Nucleus accumbens (tissue), 56 donors: ENCODE measurements at places on chromosomes 13 and 19.

GRCh38 chr13:86003029-86003428 is 203.8 kb upstream of the SLITRK6 start:
- DNase-seq, result no peak

- no peak for DNase-seq
Measured at GRCh38 chr13:73138276-73138637, 79.5 kb downstream of the KLF5 start.

GRCh38 chr19:44260343-44260681 is 626 bp downstream of the ZNF233 start:
- DNase-seq, result peak; percentile 36

DNA sequence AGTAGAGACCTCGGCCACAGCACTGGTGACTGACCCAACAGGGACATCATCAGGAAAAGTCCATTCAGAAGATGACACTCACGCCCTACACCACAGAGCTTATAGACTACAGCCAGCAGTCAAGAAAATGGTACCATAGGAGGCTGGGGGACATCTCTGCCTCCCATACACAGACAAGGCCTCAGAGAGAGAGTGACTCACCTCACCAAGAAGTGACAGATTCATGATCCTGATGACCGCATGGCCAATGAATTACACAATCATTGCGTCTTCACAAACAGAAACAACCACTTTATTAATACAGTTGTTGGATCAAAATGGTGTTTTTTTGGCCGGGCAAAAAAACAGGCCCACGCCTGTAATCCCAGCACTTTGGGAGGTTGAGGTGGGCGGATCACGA is 260.8 kb upstream of the TSHZ3 start:
- no peak for DNase-seq

GRCh38 chr19:53808710-53809125 is 15.4 kb downstream of the NLRP12 start:
- DNase-seq, result no peak

GRCh38 chr13:62524498-62524897 is 1108.8 kb upstream of the PCDH20 start:
- no peak for DNase-seq

DNA sequence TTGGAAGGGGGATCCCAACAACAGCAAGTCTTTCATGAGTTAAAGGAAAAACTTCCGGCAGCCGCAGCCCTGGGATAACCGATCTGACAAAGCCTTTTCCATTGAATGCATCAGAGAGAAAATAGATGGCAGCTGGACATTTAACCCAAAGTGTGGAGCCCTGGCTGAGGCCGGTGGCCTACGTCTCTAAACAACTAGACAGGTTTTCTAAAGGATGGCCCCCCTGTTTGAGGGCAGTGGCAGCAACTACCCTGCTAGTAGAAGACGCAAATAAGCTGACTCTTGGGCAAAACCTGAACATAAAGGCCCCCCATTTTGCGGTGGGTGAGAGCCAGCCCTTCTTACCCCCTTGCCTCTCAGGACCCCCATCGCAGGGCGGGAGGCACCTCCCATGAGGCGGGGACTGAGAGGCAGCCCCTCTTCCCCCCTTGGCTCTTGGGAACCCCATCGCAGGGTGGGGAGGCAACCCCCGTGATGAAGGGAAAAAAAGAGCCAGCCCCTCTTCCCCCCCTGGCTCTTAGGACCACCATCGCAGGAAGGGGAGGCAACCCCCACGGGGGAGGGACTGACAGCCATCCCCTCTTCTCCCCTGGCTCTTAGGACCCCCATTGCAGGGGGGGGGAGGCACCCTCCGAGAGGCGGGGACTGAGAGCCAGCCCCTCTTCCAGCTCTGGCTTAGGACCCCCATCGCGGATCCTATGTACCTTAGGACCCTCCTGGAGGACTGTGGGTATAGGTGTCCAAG is 2422.9 kb upstream of the PCDH20 start:
- DNase-seq, result no peak

DNA sequence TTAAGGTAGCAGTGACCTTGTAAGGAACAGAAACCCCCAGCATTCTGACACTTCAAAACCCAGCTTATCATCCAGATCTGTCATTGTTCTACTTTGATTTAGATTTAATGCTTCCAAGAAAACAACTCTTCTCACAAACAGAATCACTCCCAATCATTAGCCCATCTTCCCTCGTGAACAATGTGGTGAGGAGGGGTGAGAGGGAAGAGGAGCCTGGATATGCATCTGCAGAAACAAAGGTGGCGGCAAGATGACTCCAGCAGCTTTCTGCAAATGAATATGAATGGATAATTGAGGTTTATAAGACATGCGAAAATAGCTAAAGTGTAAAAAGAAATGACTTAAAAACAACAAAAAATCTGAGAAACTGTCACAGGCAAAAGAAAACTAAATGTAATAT is 859.9 kb upstream of the SLC10A2 start:
- DNase-seq, result no peak

DNA sequence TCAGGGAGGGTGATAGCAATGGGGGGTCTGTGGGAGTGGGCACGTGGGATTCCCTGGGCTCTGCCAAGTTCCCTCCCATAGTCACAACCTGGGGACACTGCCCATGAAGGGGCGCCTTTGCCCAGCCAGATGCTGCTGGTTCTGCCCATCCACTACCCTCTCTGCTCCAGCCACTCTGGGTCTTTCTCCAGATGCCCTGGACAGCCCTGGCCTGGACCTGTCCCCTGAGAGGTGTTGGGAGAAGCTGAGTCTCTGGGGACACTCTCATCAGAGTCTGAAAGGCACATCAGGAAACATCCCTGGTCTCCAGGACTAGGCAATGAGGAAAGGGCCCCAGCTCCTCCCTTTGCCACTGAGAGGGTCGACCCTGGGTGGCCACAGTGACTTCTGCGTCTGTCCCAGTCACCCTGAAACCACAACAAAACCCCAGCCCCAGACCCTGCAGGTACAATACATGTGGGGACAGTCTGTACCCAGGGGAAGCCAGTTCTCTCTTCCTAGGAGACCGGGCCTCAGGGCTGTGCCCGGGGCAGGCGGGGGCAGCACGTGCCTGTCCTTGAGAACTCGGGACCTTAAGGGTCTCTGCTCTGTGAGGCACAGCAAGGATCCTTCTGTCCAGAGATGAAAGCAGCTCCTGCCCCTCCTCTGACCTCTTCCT is 9.3 kb upstream of the CEACAM7 start:
- DNase-seq, result no peak

GRCh38 chr13:98233127-98233526 is 56.1 kb upstream of the RNF113B start:
- DNase-seq, result no peak

- no peak for DNase-seq
Measured at GRCh38 chr13:79389026-79389425, 17.0 kb downstream of the RBM26 start.

DNA sequence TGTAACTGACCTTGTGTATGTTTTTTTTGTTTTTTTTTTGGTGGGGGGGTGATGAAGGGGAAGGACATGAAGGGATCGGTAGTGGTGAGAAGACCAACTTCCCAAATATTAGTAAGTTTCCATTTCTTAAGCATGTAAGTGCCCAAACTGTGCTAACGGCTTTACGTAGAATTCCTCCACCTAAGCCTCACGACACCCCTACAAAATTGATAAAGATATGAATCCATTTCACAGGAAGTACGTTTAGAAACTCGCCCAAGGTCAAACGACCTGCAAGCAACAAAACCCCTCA is 649 bp downstream of the UQCRFS1 start:
- DNase-seq, result no peak

DNA sequence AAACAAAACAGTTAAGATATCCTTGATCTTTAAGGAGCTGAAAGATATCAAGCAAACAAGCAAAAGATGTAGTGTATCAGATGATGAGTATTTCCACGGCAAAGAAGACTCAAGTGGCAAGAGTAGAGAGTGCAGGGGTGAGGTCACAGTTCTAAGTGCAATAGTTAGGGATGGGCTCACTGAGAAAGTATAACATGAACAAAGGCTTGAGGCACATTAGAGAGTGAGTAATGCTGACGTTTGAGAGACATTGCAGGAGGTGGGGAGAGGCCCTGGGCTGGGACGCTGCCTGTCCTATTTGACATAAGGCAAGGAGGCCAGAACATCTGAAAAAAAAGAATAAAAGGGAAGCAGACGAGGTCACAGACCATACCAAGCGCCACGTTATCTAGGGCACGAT is 1.4 kb downstream of the DUXA start:
- DNase-seq, result no peak

DNA sequence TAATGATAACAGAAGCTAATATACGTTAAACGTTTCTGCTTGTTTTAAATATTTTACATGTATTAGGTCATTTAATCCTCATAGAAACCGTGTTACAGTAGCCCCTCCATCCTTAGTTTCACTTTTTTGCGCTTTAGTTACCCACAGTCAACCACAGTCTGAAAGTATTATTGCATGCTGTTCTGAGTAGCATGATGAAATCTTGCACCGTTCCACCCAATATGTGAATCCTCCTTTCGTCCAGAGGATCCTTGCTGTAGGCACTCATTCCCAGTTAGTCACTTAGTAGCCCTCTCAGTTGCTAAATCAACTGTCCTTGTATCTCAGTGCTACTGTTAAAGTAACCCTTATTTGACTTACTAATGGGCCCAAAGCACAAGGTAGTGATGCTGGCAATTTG is 257.8 kb downstream of the ENOX1 start:
- no peak for DNase-seq

- no peak for DNase-seq
Measured at GRCh38 chr13:32317716-32318465, 2.6 kb downstream of the BRCA2 start.

GRCh38 chr19:49690079-49690655 is 749 bp upstream of the CPT1C start:
- DNase-seq, result no peak

DNA sequence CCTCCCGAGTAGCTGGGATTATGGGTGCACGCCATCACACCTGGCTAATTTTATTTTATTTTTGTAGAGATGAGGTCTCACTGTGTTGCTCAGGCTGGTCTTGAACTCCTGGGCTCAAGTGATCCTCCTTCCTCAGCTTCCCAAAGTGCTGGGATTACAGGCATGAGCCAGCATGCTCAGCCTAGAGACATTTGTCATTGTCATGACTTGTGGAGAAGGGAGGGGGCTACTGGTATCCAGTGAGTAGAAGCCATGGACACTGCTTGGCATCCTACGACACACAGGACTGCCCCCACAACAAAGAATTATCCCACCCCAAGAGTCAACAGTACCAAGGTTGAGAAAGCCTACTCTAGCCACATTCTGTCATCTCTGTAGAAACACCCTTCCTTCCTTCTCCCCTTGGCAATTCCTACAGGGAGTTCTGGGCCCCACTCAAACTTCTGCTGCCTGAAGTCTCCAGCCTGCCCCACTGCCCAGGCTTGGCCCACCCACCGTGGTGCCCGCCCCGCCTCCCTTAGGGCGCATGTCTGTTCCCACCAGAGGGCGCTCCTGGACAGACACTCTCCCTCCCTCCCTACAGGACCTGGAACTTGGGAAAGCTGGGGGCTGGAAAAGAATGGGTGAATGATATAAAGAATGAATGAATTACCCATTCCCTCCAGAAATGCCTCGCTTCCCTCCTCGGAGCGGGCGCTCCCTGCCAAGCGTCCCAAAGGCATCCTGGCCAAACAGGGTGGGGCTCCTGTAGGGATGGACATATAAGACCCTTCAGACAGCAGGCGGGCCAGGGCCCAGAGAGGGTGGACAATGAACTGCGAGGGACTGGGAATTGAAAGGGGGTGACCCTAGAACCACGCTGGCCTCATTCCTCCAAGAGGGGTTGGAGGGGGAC is 5.5 kb upstream of the EMP3 start:
- peak; percentile 38 for DNase-seq

DNA sequence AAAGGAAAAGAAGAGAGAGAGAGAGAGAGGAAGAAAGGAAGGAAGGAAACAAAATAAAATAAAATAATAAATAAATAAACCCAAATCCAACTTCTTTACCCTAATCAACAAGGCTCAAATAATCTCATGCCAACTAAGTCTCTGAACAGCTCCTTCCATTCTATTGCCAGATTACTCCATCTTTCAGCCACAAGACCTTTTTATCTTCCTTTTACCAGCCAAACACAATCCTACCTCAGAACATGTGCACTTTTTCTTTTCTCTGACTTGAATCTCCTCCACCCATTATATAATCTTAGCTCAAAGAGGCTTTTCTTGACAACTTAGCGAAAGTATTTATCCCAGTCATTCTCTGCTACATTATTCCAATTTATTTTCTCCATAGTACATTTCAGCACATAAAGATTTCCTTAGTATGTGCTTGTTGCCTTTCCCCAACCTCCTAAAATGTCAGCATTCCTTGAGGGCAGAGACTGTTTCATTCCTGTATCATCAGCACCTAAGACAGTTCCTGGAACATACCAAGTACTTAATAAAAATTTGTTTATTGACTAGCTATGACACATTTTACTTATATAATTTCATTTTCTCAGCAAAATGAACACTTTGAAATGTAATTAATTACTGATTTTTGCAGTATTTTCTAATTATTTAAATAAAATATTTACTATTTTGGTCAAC is 33.5 kb upstream of the USPL1 start:
- DNase-seq, result no peak

DNA sequence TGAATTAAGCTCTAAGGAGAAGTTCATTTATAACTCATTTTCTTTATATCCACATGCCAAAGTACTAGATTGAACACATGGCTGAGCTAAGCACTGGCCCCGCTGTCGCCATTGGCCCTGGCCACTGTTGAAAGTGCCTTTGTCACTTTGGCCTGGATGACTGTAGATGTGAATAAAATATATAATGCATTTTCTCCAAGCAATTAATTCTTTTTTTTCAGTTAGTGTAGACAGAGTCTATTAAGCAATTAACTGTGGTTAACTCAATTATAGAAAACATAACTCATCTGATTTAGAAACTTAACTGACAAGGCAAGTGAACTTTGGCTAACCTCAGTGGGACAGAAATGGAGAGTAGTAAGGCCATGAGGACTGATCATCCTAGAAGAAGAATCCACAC is 965.6 kb downstream of the EFNB2 start:
- no peak for DNase-seq

DNA sequence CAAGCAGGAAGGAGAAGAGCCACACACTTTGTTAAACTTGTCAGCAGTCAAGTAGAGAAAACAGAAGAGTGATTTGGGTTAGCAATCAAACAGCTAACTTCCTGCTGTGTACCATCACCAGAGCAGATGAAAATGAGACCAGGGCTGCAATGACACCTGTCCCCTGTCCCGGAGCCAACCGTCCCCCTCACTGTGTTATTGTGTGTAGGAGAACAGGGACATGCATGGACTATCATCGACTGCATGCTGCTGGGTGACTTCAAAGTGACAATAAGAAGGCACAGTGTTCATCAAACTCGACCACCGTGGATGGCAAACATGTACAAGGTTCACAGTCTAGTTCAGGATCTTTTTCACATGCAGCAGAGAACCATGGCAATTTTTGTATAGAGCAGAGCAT is 94.0 kb upstream of the SLC15A1 start:
- DNase-seq, result no peak

- no peak for DNase-seq
Measured at GRCh38 chr13:73544175-73544574, 485.4 kb downstream of the KLF5 start.

GRCh38 chr13:37736045-37736444 is 133.5 kb downstream of the TRPC4 start:
- DNase-seq, result no peak

GRCh38 chr19:17448131-17448967 is at the start of gene TMEM221:
Gene TMEM221, minus strand, starts transcription at chr19:17448668. Its CDS starts 206 bp downstream, at chr19:17448462.
- peak; percentile 6 for DNase-seq
